Immature natural killer cell (primary cell): ENCODE measurements at places on chromosomes 11 and 22. TPM values are rescaled to one million over a fixed set of nuclear protein-coding genes. Genes with fewer than 3 reads are reported as not detected.

DNA sequence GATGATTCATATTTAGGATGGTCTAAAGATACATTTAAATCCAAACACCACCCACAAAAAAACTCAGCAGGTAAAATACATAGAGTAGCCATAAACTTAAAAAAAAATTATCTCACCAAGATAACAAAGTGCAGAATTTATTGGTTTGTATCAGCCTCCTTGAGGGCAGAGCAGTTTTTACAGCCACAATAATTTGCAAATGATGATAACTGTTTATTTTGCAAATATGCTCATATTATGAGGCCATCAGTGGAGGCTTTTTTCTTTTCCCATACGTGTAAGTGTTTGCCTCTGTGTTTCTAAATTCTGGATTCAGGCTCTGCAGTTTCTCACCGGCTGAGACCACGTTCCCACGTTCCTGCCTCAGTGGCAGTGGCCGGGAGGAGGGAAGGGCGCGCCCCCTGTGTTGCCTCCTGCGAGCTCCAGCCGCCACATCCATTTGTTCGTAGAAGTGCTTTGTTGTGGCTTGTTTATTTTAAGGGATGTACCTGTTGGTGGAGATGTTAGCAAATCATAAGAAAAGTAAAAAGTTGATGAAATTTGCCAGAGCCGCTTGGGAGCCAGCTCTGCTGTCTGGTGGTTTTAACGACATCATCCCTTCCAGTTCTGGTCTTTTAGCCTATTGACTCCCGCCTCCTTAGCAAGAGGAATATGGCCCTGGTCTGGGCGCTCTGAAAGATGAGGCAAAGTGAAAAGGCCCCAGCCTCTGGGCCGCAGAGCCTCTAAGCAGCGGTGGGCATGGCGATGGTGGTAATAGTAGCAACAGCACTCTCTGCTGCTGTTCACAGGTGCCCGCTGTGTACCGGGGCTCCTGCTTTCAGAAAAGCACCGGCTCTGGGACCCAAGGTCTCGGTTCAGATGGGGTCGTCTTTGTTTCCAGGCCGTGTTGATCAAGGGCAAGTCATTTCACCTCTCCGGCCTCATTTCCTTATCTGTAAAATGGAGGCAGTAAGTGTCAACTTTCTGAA lies 66.7 kb upstream of the PPARA start:
- DNase-seq = no peak

DNA sequence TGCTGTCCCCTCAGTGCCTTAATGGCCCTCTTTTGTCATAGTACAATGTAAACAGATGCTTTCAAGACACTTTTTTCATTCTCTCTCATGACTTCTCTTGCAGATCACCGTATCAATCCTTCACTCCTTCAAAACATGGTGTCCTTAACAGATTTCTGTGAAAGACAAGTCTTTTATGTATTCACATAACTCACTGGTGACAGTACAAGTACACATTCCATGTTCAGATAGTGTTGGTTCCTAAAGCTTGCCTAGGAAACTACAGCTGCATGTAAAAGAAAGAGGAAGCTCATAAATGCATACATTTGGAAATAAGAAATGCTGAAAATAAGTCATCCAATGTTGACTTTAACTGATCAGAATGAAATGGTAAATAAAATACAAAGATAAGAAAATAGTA lies 5.0 kb upstream of the OR52E6 start:
- no peak for DNase-seq

- no peak for DNase-seq
These were observed 63.1 kb downstream of the RAB30 start for GRCh38 chr11:83008581-83008923.

- DNase-seq = no peak
These were observed 60.9 kb downstream of the SCGB1A1 start for GRCh38 chr11:62479631-62480201.

GRCh38 chr22:46239261-46240048 lies 10.6 kb downstream of the CDPF1 start:
- DNase-seq = no peak

The OR51E2 gene
- not detected for polyA plus RNA-seq

The CCDC87 gene
- polyA plus RNA-seq = not detected
